ENCODE measurements at places on chromosomes 7 and 10. TPM values are rescaled to one million over a fixed set of nuclear protein-coding genes. Genes with fewer than 3 reads are reported as not detected.

The TAS2R40 gene
- total RNA-seq: not detected

GRCh38 chr7:20236043-20236442 is 18.9 kb upstream of the MACC1 start:
- no peak for DNase-seq

DNA sequence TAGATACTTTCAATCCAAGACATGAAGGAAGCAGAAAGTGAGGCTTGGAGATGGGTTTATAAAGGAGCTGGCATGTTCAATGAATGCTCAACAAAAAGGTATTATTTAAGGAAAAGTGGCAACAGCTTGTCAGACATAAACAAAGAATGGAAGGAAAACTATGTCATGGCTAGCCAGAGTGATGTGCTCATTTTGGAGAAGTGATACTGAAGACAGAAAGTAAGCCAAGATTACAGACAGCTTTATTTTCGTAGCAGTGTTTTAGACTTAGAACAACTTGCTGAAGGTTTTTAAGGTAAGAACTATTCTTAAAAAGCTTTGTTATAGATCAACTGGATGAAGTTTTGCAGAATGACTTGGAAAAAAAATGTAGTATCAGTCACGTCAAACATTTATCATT is 160.5 kb upstream of the FERD3L start:
- no peak for DNase-seq

The KCNIP2 gene
- total RNA-seq: 2.6 TPM

GRCh38 chr10:89213191-89213808 is 6.2 kb upstream of the CH25H start:
- peak; percentile 78 for DNase-seq

- DNase-seq: no peak
Measured at GRCh38 chr10:89342206-89342958, 14.6 kb downstream of the IFIT3 start.

The C10orf62 gene
- not detected for total RNA-seq

The RBP4 gene
- 35.4 TPM for total RNA-seq

The CUEDC2 gene
- 33.4 TPM for total RNA-seq

The CAMK1D gene
- total RNA-seq: 9.4 TPM

GRCh38 chr7:43879477-43879876 is 10.2 kb upstream of the MRPS24 start:
- DNase-seq: no peak

DNA sequence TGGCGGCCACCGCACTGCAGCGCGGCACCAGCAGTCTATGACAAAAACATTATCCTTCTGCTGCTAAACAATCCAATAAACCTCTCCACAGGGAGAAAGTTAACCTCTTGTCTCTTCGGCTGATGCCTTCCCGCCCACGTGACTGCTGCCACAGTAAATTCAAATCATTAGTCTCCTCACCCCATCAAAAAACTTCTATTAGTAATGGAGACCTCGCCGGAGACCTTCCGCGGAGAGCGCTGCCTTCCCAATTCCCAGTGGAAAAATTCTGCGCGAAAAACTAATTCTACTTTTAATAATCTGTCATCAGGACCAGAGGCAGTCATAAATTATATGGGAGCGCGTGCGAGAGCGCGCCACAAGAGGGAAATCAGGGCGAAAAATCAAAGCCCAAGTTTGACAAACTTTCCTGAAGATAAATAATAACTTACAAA is 90.0 kb upstream of the PAX2 start:
- no peak for DNase-seq

GRCh38 chr7:29319719-29320521 is 125.3 kb downstream of the CHN2 start:
- DNase-seq: no peak

The HTR7 gene
- 0.65 TPM for total RNA-seq

The ZNF425 gene
- 1.7 TPM for total RNA-seq

DNA sequence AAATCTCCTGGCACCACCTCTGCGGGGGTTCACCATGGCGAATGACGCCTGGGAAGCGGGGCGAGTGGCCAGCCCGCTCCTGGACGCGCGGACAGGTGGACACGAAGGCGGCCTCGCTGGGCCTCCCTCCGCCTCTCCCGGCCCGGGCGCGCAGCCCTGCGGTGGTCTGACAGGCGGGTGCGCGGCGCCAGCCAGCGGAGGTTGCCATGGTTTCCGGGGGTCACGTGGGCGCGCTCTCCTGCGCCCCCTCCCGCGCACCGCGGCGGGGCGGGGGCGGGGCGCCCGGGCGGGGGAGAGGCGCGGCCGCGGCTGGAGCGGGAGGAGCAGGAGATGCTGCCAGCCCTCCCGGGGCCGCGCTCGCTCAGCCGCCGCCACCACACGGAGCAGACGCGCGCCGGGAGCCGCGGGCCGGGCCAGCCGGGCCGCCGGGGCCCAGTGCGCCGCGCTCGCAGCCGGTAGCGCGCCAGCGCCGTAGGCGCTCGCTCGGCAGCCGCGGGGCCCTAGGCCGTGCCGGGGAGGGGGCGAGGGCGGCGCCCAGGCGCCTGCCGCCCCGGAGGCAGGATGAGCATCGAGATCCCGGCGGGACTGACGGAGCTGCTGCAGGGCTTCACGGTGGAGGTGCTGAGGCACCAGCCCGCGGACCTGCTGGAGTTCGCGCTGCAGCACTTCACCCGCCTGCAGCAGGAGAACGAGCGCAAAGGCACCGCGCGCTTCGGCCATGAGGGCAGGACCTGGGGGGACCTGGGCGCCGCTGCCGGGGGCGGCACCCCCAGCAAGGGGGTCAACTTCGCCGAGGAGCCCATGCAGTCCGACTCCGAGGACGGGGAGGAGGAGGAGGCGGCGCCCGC is at the start of gene PRKAR2B:
Gene PRKAR2B, plus strand, starts transcription at position 359 of the 848 bp plus-strand sequence. Its CDS starts 203 bp downstream, at position 562.
- DNase-seq: peak; percentile 94

DNA sequence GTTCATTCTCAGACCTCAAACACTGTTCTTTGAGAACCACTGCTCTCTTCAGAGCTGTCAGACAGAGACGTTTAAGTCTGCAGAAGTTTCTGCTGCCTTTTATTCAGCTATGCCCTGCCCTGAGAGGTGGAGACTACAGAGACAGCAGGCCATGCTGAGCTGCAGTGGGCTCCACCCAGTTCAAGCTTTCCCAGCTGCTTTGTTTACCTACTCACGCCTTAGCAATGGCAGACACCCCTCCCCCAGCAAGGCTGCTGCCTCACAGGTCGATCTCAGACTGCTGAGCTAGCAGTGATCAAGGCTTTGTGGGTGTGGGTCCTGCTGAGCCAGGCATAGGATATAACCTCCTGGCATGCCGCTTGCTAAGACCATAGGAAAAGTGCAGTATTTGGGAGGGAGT is 80.5 kb upstream of the CYP2C9 start:
- DNase-seq: no peak
